ENCODE measurements at places on chromosomes 16 and 17.
A peak's percentile ranks its signal among the peaks of the same experiment; 100 is the strongest.

DNA sequence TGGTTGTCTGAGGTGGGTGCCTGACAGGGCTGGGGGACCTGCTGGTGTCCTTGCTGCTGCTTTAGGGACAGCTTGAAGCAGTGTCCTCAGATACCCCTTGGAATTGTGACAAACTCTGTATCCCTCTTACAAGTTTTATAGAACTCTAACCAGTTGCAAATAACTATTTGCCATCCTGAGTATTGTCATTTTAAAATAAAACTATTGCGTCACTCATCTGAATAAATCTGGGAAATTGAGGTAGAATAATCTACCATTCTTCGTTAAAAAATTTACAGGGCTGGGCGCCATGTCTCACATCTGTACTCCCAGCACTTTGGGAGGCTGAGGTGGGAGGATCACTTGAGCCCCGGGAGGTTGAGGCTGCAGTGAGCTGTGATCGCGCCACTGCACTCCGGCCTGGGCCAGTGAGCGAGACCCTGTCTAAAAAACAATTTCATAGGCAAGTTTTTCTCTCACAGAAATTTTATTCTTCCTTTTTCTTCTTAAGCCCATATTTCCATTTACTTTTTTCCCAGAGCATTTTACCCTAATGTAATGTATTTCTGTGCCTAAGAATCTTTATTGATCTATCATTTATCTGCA lies 14.2 kb downstream of the ZNF750 start:
- DNase-seq = no peak

DNA sequence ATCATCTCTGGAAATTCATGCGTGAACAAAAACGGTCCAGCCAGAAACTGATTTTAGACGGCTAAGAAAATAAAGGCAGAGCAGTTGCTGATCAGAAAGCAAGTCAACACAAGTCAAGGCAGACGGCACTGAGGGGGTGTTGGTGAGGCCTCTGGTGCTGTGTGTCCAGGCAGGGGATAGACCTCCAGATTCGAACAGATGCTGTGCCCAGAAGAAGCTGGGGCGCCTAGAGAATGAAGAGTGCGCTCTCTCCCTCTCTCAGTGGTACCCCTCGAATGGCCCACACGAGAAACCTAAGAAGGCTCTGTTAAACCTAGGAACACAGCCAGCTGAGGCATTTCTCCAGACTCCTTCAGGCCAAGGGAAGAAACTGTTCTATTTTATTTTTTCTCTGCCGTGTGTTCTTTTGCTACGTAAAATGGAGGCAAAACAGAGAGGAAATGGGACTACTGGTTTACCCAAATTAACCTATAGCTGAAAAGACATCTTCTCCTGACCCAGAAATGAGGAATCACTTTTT lies 178.3 kb downstream of the PMP22 start:
- no peak for DNase-seq

DNA sequence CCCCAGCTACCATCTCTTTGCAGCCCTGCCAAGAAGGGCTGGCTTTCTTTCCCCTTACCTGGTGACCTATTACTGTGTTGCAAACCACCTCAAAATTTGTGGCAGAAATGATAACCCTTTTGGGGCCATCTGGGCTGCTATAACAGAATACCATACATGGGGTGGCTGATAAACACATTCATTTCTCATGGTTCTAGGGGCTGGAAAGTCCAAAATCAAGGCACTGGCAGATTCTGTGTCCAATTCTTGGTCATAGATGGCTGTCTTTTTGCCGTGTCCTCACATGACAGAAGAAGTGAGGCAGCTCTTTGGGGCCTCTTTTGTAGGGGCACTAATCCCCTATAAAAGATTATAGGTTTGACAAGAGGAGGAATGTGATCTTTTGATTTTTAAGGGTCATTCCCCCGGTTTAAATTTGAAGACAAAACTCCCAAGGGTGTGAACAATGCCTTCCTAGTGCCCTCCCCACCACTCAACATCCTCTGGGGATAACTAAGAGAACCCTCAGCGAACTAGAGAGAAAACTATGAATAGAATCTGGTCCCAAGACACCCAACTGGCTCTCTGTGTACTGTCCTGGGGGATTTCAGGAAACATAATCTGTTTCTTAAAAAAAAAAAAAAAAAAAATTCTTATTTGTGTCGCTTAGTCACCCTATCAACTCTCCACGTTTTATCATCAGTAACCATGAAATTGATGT lies 1.7 kb upstream of the METTL22 start:
- DNase-seq = no peak

DNA sequence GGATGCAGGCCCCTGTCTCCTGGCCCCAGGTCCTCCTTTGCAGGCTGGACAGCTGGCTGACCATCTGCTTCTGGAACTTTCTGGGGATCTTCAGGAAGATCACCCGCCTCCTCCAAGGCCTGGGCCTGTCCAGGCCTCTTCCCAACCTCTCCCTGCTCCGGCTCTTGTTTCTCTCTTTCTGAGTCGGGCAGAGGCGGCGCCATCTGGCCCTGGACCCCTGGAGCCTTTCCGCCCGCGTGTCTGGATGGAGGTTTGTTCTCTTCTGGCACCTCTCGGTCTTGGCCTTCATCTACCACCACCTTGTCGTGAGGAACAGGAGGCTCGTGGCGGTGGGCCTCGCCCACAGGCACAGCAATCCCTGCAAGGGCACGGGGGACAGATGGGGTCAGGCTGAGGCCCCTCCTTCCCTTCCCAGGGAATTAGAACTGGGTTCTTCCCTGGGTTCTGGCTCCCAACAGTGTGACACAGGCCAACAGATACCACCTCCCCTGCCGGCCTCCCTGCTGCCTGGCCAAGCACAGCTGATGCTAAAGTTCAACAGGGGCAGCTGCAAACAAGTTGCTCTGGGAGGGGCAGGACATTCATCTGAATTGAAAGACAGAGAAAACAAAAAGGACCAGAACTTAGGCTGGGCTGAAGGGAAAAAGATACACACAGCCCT lies 13.3 kb downstream of the NDUFAF8 start:
- DNase-seq = no peak

GRCh38 chr16:28569968-28570752 lies 16.4 kb downstream of the SGF29 start:
- DNase-seq = no peak

- peak; percentile 88 for DNase-seq
Observed at GRCh38 chr17:954431-955164, 25.0 kb downstream of the NXN start.

- no peak for DNase-seq
Observed at GRCh38 chr16:88415713-88416323, 33.1 kb downstream of the ZNF469 start.

GRCh38 chr16:72645538-72645937 lies 402.4 kb downstream of the ZFHX3 start:
- no peak for DNase-seq

DNA sequence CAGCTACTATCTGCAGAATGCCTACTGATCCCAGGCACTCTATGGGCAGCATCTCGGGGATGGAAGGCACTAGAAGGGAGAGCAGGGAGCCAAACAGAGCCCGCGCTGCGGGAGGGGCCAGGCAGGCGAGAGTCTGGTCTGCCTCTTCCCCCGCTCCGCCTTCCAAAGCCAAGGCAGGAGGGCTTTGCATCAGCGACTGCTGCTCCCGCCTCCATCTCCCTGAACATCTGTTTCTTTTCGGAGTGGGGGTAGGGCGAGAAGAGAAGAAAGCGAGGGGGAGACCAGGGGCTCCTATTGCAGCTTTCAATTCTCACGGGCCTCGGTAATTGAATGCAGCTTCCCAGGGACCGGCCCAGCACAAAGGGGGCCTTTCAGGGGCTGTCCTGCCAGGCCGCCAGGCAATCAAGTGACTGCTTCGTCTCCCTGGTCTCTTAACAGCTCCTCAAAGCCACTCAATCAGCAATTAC lies 31.4 kb upstream of the CDC42EP4 start:
- peak; percentile 88 for DNase-seq

- DNase-seq = no peak
Observed at GRCh38 chr16:52718046-52718445, 171.1 kb upstream of the TOX3 start.

GRCh38 chr17:19703106-19703827 lies 13.1 kb downstream of the SLC47A2 start:
- no peak for DNase-seq

DNA sequence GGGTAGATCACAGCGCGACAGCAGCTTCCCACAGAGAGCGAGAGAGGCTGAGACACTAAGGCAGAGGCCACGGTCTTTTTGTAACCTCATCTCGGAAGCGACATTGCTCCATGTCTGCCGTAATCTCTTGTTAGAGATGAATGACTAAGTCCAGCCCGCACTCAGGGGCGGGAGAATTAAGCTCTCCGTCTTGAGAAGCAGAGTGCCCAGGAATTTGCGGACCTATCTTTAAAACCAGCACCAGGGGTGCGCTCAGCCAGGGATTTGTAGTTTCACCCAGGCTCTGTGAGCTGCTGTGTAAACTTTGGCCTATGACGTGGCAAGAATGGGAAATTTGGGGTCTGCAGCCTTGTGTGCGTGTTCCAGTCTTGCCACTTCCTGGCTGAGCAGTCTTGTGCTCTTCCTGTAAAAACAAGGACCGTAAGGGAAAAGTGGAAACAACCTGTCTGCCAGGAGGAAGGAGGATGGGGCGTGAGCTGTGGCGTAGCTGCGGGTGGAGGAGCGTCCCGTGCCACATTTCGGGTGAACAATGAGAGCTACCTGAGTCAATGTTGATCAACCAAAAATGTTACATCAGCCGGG lies 16.0 kb upstream of the JPH3 start:
- DNase-seq = peak; percentile 89

- no peak for DNase-seq
Observed at GRCh38 chr17:69455040-69455439, 40.5 kb downstream of the MAP2K6 start.

GRCh38 chr16:71282943-71283342 lies 6.3 kb downstream of the CMTR2 start:
- no peak for DNase-seq
